SW480 (cell line): ENCODE measurements at places on chromosomes 4 and X.

DNA sequence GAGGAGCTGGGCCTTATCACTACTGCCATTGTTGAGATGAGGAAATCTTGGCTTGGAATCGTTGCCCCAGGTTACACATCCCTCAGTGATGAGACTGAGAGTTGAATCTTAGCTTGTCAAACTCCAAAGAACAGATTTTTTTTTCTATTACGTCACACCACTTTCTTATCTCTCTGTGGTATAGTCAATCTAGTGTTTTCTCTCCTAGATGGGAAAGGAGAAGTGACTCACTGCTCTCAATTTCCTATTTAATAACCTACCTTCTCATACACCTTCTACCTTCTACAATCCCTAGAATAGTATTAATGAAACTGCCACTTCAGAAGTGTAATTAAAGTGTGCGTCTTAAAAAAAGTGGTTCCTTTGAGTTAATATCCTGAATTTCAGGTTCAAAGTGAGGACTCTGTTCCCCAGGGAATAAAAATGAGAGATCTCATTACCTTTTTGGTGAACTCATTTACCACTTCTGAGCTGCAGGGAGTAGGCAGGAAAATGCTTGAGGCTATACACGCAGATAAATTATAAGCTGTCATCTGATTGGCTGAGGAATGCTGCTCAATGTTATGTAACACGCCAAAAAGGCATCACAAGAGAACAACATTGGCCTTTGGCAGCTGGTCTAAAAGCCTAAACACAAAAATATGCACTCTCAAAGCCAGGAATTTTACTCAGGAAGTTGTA is 59.3 kb downstream of the MAD2L1 start:
- no peak for DNase-seq

GRCh38 chrX:87516717-87517121 is 883 bp upstream of the KLHL4 start:
- no peak for DNase-seq

- peak; percentile 75 for DNase-seq
Observed at GRCh38 chrX:48864210-48864609, 28.8 kb upstream of the PCSK1N start.

DNA sequence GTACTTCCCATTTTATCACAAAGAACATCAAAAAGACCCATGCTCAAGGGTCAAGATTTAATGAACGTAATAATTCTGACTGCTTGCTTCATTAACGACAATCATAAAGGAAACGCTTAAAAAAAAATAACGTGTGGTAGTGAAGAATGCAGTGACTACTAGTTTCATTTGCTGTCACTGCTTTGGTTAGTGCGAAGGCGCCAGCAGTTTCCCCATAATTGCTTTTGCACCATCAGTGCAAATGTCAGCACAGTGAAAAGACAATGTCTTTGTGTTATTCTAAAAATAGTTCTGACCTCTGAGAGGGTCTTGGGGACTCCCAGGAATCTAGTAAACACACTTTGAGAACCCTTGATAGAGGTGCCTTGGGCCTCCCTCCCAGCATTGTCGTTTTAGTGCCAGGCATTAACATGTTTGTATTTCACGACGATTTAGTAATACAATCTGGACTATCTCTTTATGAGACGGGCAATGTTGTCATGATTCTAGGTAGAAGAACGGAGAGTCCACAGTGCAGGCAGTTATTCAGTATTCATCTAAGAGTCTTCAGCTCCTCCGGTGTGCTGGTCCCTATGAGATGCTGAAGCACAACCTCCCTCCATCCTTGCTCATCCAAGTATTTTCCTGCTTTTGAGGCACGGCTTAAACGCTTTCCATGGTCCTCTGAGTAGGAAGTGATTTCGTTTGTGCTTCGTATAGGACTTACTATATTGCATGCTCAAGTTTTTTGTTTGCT is 71.0 kb downstream of the AFF1 start:
- peak; percentile 36 for DNase-seq

GRCh38 chr4:947491-947971 is 15.3 kb downstream of the TMEM175 start:
- no peak for DNase-seq

- no peak for DNase-seq
Observed at GRCh38 chr4:104868958-104869357, 277.7 kb upstream of the TET2 start.

- no peak for DNase-seq
Observed at GRCh38 chr4:188867796-188868195, 728.6 kb downstream of the TRIML1 start.

DNA sequence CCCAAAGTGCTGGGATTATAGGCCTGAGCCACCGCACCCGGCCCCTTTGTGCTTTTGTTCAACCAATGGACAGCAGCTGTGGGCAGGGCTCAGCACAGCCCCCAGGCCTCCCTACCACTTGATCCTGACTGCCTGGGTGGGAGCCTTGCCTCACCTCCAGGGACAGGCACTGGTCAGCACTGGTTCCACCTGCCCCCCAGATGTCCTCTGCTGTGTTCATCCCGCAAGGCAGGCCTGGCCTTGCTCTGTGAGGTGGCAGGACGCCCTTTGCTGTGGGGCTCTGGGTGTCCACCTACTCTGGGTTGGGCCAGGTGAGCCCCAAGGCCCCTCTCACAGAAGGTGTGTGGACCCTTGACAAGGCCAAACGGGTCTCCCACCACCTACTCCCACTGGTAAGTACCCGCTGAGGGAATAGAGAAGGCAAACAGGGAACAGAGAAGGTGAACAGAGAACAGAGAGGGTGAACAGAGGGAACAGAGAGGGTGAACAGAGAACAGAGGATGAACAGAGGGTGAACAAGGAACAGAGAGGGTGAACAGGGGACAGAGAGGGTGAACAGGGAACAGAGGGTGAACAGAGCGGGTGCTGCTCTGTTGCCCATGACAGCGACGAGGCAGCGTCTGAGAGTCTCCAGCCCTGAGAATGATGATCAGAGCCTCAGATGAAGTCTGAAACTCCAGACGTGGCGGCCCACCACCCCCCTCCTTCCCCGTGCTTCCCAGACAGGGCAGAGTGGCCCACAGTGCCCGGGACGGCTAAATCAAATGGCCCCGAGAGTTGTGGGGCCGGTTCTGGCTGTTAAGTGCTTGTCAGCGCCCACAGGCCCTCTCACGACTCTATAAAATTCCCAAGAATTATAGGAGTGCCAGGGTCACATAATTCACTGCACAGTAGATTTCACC is 55.0 kb upstream of the NKX1-1 start:
- DNase-seq, result no peak

- no peak for DNase-seq
Observed at GRCh38 chrX:45765281-45765680, 564.6 kb upstream of the DIPK2B start.

DNA sequence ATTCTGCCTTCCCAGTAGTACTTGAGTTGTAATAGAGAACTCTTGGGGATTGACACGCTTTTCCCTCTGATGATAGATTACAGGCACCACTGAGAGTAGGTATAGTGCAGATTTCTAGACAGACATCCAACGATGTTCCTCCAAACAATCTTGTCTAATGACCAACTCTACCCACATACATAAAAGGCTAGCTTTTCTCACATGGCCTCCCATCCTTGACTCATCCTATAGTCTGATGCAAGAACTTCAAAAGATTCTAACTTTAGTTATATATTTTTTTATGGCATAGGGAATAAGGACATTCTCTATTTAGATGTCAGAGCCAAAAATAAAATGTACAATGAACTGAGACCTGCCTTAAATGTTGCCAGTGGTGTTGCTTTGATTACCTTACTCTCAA is 60.9 kb downstream of the GLRA2 start:
- no peak for DNase-seq

- DNase-seq, result peak; percentile 30
Observed at GRCh38 chr4:95095348-95095974, 337.7 kb downstream of the BMPR1B start.

DNA sequence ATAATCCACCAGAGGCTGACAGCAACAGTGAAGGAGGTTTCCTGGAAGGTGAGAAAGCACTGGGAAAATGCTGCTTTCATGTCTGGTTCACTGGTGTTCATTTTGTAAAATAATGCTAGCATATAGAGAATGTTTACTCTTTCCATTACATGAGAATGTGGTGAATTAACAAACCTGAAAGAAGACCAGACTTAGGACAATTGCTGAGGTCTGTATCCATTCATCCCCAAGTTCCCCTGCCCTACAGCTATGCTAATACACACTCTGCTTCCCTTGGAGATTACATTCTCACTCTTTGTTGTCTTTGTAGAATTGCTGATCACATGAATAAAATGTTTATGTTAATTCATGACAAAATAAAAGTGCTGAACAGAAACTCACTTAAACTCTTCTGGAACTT is 99.5 kb downstream of the ARHGAP6 start:
- no peak for DNase-seq

- no peak for DNase-seq
Observed at GRCh38 chr4:169153481-169154087, 117.2 kb downstream of the SH3RF1 start.

GRCh38 chr4:52421811-52422213 is 237.3 kb downstream of the USP46 start:
- no peak for DNase-seq

- no peak for DNase-seq
Observed at GRCh38 chrX:80513625-80514024, 93.4 kb downstream of the TENT5D start.

- no peak for DNase-seq
Observed at GRCh38 chr4:153531976-153532626, 65.9 kb downstream of the TMEM131L start.

DNA sequence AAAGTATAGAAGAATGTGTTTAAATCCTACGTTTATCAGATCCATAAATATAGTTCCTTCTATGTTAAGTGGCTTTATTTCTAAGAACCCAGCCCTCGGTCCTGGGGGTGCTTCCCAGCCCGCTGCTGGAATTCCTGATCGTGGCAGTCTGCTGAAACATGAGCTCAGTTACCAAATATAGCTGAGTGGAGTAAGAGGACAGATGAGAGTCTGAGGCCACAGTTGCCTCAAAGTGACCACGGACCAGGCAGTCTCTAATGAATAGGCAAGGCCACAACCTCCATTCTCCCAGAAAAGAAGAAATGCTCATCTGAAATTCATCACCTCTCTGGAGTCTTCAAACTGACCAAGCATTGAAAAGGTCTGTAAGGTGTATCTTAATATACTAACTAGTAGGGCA is at the start of gene PALLD:
Gene PALLD, plus strand, starts transcription at position 219 of the 400 bp plus-strand sequence.
- DNase-seq, result no peak

- no peak for DNase-seq
Observed at GRCh38 chr4:27189683-27190082, 329.0 kb downstream of the STIM2 start.

GRCh38 chrX:100980608-100981497 is 11.3 kb downstream of the ARL13A start:
- DNase-seq, result no peak
